ENCODE measurements at places on chromosomes 6 and 20.
A peak's percentile ranks its signal among the peaks of the same experiment; 100 is the strongest.

GRCh38 chr6:160348223-160349019 lies at the start of gene SLC22A3:
Gene SLC22A3 (plus strand): TSS chr6:160348378. CDS start chr6:160348420, 42 bp downstream.
- no peak for DNase-seq

- DNase-seq, result no peak
These were observed 106.4 kb upstream of the PTPN1 start for GRCh38 chr20:50403565-50404418.

GRCh38 chr6:125577124-125577662 lies 172.2 kb upstream of the HEY2 start:
- no peak for DNase-seq

DNA sequence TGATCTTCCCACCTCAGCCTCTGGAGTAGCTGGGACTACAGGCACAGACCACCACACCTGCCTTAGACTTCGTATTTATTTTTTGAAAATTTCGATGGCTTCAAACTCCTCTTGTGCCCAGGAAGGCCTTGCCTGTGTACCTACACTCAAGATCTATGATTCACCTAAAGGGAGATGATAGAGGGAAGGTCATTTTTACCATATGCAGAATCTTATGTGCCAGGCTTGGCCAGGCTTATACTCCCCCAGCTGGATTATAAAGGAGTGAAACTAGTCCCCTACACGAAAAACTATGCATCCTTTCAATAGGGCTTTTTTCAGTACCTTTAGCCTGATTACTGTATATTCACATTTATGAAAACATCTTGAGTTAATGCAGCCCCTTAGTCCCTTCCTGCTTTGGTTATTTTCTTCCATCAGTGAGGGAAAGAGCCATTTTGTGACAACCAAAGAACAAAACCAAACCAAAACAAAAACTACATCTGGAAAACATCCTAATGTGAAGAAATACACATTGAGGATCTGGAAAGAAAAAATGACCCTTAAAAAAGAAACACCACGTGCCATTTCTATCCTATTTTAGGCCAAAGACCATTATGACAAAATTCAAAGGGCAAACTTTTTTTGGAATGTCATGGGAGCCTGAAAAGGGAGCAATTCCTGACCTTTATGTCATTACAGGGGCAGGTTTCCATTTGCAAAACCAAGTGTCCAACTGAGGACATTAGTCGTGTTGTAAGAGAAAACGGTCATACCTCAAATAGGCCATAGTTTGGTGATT lies 34.7 kb downstream of the RIPOR2 start:
- DNase-seq, result no peak

GRCh38 chr20:57124366-57124765 lies 142.1 kb downstream of the BMP7 start:
- no peak for DNase-seq

- DNase-seq, result no peak
These were observed 107.3 kb downstream of the NCOA3 start for GRCh38 chr20:47609001-47609400.

DNA sequence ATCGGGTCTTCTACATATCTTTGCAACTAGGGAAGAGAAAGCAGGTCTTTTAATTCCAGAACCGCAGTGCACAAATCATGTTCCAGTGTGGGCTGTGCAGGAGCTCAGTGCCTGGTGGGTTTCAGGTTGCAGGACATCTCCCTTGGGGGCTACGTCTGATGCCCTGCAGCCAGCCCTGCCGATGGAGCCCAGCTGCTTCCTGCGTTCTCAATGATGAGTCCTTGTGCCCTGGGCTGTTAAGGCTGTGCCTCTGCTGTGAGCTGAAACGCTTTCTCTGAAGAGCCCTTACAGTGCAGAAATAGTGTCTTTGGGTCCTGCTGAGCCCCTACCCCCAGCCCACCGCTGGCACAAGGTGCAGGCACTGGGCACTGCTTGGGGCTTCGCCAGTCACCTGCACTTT lies 192.9 kb downstream of the SYNDIG1 start:
- DNase-seq, result no peak

DNA sequence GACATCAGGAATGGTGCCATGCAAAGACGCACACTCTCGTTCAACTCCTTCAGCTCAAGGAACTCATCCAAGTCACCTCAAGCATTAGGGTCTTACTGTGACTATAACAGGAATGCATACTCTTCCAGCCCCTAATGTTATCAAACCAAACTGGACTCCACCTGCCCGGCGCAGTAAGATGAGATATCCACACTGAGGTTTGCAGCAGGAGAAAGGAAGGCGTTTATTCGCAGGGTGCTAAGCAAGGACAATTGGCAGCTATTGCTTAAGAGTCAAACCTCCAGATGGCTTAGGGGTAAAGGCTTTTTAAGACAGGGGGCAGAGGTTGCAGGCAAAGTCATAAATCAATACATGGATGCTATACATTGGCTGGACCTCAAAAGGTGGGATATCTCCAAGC lies 159.4 kb upstream of the TAB2 start:
- no peak for DNase-seq

- DNase-seq, result no peak
These were observed 132.6 kb downstream of the THEMIS start for GRCh38 chr6:127768223-127768622.

DNA sequence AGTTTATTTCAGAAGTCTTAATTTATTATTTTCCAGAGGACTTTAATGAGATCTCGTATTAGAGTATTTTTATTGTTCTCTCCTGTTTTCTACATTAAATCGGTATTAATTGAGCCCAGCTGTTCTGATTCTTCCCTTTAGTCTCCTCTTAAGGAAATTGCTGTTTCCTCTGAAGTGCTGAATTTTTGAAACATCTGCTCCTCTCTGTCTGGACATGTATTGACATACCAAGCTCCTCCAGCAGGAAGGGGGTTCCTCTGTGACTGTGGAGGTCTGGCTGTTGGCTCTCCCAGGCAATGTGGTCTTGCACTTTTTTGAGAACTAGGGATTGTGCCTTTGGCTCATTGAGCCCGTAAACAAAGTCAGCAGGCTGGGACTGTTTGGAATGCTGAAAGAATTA lies 74.9 kb downstream of the MAP3K4 start:
- no peak for DNase-seq

GRCh38 chr20:53576195-53576580 lies 17.5 kb downstream of the ZNF217 start:
- no peak for DNase-seq

DNA sequence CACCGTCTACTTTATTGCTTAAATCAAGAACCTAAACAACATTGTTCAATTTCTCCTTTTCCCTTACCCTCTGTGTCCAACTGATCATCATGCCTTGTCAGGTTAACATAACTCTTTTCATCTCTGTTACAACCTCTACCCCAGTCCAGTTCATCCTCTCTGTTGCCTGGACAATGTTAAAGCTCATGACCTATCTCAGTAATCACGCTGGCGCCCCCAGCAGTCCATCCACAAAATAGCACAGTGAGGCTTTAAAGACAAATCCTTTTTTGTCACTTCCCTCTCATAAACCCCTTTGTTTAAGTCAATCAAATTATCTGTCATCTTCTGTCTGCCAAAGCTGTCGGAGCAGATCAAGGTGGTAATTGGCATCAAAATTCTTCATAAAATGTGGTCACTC lies 140.1 kb downstream of the QKI start:
- DNase-seq, result peak; percentile 23

- no peak for DNase-seq
These were observed 131.8 kb downstream of the SCML4 start for GRCh38 chr6:107692351-107692750.

- DNase-seq, result no peak
These were observed 166.7 kb downstream of the HAO1 start for GRCh38 chr20:7773511-7773910.

GRCh38 chr20:35917077-35917476 lies 37.2 kb downstream of the SCAND1 start:
- no peak for DNase-seq

DNA sequence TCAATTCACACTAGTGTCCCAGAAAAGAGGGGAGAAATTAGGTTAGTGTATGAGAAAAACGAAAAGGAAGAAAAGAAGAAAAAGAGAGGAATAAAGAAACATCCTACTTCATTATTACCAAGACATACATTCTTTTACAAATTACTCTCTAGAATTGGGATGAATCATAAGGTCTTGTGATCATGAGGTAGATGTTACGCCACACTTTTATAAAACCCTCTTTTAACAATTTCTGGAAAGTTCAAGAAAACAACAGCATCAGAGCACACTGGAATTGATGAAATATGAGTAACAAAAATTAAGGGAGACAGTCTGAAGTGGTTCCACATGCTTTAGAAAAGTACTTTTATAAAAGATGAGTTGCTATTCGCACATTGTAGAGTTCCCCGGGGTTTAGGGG lies 32.6 kb upstream of the NRSN1 start:
- no peak for DNase-seq

- DNase-seq, result no peak
These were observed 32.7 kb downstream of the TGM2 start for GRCh38 chr20:38132156-38132909.

DNA sequence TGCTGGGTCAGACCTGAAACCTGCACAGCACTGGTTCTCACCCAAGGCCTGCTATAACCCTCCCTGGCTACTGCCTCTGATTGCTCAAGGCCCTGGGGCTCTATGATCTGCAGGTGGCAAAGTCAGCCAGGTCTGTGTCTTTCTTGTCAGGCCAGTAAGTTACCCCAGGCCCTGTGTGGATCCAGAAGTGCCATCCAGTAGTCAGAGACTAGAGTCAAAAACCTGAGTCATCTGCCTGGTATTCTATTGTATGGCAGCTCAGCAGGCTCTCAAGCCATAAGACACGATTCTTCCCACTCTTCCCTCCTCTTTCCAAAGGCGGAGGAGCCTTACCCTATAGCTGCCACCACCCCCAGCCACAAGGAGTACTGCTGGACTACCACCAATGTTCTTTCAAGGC lies 593.0 kb downstream of the FRK start:
- no peak for DNase-seq

GRCh38 chr20:51093240-51093763 lies 70.4 kb upstream of the KCNG1 start:
- no peak for DNase-seq

GRCh38 chr6:5079692-5080091 lies 5.4 kb upstream of the PPP1R3G start:
- DNase-seq, result no peak

DNA sequence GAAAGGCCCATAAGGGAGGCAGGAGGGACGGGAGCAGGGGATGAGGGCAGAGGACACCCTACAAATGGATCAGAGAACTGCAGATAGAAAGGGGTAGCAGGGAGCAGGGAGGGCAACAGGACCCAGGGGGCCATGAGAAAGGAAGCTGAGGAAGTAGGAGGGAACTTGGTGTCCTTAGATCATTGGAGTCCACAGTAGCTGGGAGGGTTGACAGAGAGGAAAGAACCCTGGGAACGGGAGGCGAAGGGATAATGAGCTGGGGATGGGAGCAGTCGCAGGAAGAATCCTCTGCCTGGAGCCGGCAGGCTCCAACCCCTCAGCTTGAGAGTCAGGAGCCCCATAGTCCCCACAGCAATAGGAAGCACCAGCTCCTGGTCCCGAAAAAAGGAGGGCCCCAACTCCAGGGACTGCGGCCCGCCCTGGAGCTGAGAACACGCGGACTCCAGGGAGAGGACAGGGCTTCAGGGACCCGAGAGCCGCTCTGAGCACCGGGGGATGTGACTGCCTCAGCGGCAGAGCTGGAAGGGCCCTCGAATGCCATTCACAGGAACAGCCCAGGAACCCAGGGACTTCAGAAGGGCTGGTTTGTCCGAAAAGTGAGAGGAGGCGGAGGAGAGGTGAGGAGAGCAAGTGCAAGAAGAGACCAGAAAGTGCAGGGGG lies 32.7 kb downstream of the HLA-A start:
- DNase-seq, result no peak

- no peak for DNase-seq
These were observed 24.4 kb downstream of the PCMTD2 start for GRCh38 chr20:64279826-64280459.

DNA sequence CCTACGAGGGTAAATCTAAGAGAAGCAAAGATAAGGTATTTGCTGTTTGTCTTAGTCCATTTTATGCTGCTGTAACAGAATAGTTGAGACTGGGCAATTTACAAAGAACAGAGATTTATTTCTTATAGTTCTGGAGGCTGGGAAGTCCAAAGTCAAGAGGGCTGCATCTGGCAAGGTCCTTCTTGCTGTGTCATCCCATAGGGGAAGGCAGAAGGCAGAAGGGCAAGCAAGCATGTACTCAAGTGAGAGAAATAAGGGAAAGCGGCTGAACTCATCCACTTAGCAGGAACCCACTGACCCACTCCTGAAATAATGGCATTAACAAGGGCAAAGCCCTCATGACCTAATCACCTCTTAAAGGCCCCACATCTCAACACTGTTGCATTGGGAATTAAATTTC lies 102.7 kb downstream of the AGPAT4 start:
- no peak for DNase-seq
